AG09309 (cell line): ENCODE measurements at places on chromosomes 2 and 18.
A peak's percentile ranks its signal among the peaks of the same experiment; 100 is the strongest.

- DNase-seq: no peak
Measured at GRCh38 chr2:224594840-224595239, 9.7 kb upstream of the CUL3 start.

DNA sequence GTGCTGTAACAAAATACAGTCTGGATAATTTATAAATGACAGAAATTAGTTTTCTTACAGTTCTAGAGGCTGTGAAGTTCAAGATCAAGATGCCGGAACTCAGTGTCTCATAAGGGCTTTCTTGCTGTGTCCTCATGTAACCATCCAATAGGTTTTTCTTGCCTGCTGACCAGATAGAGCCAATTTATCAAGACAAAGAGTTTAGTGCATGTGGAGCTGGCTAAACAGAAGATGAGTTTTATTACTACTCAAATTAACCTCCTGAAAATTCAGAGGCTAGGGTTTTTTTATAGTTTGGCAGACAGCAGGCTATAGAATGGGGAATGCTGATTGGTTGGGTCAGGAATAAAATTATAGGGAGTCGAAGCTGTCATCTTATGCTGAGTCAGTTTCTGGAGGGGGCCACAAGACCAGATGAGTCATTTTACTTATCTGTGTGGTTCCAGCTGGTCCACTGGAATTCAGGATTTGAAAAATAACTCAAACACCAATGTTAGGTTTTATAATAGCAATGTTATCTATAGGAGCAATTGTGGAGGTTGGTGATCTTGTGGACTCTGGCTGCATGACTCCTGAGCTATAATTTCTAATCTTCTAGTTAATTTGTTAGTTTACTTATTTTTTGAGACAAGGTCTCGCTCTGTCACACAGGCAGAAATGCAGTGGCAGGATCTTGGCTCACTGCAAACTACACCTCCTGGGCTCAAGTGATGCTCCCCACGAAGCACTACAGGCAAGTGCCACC, 3.2 kb upstream of the PDK1 start:
- peak; percentile 67 for DNase-seq

GRCh38 chr2:102018823-102019445, 27.2 kb downstream of the IL1R2 start:
- no peak for DNase-seq

DNA sequence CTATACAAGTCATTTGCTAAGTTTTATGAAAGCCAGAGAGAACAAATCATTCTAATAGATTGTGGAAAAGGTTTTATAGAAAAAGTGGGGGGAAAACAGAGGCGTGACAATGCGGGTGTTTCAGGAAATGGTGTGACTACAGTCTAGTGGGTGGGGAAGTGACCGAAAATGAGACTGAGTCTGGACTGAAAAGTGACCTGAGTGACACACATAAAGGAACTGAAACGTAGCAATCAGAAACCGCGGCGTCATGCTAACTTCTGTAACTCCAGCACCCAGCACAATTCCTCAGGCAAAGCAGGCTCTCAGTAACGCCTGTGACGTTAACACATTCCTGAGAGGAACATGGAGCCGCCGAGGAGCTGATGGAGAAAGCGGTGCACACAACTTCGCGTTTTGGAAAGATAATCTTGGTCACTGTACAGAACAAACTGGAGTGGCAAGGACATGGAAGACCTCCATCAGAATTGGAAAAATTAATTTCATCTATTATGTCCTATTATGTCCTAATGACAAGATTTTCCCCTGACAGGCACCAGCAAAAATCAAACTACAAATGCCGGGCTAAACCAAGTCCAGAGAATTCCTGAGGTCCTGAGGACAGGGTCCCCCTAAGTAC, 1.4 kb upstream of the CD226 start:
- DNase-seq: no peak

GRCh38 chr2:113238871-113239839, 39.6 kb downstream of the PAX8 start:
- DNase-seq: no peak

- peak; percentile 52 for DNase-seq
Measured at GRCh38 chr18:54162431-54162830, 62.0 kb downstream of the MBD2 start.

- DNase-seq: no peak
Measured at GRCh38 chr2:210536973-210537650, 19.3 kb upstream of the CPS1 start.

- DNase-seq: no peak
Measured at GRCh38 chr2:231751042-231751815, 29.9 kb downstream of the PDE6D start.

DNA sequence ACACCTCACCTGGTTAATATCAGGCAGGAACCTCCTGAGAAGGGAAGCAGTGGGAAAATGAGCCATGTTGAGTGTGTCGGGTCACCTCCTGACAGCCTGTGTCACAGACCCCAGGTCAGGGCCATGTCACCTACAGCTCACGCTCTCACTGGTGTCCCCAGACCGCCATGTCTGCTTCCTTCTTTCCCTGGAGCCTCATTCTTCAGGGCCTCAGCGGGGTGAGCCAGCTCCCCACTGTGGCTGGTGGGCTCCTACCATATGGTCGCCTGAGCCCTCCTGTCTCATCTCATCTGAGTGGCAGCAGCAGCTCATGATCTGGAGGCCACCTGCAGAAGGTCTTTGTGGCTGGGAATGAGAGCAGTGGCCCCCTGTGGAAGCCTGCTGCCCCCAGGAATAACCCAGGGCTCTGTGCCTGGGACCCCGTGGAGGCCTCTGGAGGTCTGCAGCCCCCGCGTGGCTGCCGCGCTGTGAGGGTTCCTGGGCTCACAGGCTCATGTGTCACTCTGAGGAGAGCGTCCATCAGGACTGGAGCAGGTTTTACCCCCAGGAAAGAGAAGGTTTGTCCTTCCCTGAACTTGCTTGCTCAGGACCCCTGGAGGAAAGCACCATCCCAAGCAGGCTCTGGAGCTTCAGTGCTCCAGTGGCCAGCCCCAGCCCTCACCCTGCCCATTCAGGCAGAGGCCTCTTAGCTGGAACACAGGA, 56.4 kb downstream of the FAM168B start:
- no peak for DNase-seq

GRCh38 chr2:203062126-203062525, 47.5 kb downstream of the NBEAL1 start:
- DNase-seq: no peak

DNA sequence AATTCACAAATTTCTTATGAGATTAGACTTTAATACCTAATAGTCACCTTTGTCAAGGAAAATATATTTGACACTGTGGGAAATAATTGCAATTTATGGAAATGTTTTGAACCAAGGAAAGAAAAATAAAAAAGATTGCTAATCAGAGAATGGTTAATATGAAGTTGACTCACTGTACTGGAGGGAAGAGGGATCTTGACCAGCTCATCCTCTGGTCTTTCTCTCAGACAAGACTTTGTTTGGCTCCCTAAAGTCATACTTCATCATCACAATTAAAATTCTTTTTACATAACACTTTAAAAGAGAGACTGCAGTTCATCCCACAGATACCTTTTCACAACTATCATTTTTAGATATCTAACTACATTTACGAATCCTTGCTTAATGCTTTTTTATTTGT, 538.5 kb upstream of the ZEB2 start:
- no peak for DNase-seq

- DNase-seq: peak; percentile 21
Measured at GRCh38 chr2:180247658-180248057, 240.6 kb upstream of the CWC22 start.

- no peak for DNase-seq
Measured at GRCh38 chr2:217900010-217900779, 102.6 kb downstream of the TNS1 start.

- no peak for DNase-seq
Measured at GRCh38 chr2:169464466-169464865, 14.8 kb upstream of the BBS5 start.

- no peak for DNase-seq
Measured at GRCh38 chr2:140589273-140589672, 1541.5 kb downstream of the LRP1B start.

DNA sequence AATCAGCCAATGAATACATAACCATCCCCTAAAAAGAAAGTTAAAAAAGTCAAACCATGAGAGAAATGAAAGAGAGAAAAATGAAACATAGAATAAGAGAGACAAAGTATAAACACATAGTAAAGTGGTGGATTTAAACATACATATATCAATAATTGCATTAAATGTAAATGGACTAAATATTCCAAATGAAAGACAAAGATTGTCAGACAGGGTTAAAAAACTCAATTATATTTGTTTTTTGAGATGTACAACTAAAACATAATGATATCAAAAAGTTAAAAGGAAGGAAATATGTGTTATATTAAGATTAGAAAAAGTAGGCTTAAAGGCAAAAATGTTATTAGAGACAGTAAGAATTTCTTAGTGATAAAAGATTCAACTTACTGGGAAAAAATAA, 83.8 kb upstream of the CELF4 start:
- no peak for DNase-seq

DNA sequence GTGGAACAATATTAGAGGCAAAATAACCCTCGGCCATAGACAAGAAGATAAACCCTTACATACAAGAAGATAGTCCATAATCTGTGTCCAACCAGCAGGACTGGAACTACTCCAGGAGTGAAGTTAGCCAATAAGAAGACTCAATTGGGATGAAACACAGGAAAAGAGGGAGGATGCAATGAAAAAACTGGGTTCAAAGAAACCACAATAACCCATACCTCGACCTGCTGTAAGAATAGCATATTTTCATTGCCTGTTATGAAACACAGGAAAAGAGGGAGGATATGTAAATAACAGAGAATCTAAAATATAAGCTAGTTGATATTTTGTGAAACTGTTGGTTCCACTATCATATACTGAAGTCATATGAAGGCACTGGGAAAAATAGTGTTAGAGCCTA, 87.1 kb upstream of the CSRNP3 start:
- no peak for DNase-seq

DNA sequence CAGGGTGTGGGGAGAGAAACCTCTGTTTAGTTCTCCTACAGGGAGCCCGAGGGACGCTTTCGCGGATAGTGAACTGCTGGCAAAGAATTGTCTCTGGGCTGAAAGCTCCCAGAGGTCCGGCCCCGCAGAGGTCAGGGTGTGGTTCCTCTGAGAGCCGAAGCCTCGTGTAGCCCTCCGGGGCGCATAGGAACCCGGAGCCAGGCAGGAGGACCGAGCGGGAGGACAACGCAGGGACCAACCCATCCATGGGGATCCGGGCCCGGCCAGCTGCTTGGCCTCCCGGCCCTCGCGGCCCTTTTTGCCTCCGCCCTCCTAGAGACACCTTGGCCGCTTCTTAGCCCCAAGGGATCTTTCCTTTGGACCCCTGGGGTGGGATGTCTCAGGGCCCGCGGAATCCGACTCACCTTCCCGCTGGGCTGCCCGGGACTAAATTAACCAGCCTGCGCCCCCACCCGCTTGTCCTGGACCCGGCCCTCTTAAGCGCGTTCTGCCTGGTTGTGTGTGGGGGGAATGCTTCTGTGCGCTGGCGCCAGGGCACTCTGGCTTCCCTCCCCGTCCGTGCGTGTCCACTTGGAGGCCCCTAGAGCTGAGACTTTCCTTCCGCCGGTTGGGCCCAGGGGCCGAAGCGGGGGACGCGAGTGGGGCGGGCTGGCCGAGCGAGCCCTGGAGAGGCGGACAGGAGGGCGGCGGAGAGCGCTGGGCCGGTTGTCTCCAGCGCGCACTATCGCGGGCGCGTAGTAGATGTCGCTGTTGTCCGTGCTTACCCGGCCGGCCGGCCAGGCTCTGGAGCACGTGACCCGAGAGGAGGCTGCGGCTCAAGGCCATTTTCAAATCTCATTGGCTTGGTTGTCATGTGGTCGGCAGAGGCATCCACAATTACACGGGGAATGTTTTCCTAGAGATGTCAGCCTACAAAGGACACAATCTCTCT, at the start of gene HOXD10:
HOXD10 (plus strand) TSS at position 896 of the 931 bp plus-strand sequence. CDS start 56 bp downstream, outside the sequence.
- no peak for DNase-seq

DNA sequence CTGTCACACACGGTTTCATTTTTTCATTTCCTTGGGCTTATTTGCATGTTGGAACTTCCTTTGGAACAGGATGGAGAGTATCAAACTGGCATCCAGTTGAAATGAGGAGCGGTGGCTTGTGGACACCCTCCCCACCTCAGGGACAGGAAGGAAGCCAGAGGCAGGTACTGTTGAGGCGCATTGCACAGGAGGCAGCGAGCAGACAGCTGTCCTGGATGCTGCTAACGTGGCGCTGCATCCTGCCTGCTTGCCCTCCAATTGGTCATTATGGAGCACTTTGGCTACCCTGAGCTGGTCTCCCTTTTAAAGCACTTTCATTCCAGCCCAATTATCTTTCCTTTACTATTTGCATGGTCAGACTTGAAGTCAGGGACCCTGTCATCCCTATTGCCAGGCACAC, 80.7 kb upstream of the ITGA4 start:
- DNase-seq: no peak

GRCh38 chr18:25935356-25935755, 155.1 kb downstream of the SS18 start:
- no peak for DNase-seq

DNA sequence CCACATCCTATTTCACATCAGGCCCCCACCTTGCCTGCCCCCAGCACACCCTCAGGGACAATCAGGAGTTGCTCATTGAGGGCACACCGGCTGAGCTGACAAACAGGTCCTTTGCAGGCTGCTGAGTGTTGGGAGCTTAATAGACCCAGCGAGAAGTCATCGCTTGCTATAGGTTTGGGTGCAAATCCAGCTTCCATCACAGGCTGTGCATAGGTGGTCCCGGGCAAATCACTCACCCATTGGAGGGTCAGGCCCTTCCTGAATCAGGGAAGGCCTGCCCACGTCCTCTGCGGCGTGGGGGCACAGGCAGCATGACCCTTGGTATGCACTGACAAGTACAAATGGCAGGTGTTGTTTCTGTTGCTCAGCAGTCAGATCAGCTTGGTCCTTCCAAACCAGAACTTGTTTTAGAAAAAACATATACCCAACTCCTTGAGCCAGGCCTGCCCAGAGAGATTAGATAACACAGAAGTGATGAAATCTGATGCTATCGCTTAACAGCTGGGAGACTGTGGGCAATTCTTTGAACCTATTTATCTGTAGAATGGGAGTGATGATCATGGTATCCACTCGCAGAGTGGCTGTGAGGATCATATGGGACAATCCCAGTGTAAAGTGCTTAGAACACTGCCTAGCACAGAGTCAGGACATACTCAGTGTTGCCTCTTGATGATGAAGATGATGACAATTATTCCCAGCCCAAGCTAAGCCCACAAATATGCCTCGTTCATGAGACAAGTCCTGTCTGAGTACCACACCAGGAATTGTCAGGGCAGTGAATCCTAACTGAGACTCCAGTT, 34.9 kb downstream of the SMAD7 start:
- DNase-seq: no peak
